Stimulated activated CD4-positive, alpha-beta T cell treated with anti-CD3 and anti-CD28 coated beads, Interleukin-1b, Interleukin-23, amount 100 ng/mL, for 48 hours (primary cell): ENCODE measurements at places on chromosomes 16 and 17.

GRCh38 chr16:27759967-27760788, 210.2 kb downstream of the KATNIP start:
- DNase-seq: no peak

- DNase-seq: no peak
These were observed 18.8 kb downstream of the FOXF1 start for GRCh38 chr16:86529160-86529559.

- DNase-seq: no peak
These were observed 38.7 kb upstream of the AQP8 start for GRCh38 chr16:25177831-25178688.

GRCh38 chr16:799111-799947, 1.2 kb downstream of the GNG13 start:
- DNase-seq: no peak

GRCh38 chr16:53282975-53283946, 151.0 kb upstream of the RBL2 start:
- DNase-seq: no peak

DNA sequence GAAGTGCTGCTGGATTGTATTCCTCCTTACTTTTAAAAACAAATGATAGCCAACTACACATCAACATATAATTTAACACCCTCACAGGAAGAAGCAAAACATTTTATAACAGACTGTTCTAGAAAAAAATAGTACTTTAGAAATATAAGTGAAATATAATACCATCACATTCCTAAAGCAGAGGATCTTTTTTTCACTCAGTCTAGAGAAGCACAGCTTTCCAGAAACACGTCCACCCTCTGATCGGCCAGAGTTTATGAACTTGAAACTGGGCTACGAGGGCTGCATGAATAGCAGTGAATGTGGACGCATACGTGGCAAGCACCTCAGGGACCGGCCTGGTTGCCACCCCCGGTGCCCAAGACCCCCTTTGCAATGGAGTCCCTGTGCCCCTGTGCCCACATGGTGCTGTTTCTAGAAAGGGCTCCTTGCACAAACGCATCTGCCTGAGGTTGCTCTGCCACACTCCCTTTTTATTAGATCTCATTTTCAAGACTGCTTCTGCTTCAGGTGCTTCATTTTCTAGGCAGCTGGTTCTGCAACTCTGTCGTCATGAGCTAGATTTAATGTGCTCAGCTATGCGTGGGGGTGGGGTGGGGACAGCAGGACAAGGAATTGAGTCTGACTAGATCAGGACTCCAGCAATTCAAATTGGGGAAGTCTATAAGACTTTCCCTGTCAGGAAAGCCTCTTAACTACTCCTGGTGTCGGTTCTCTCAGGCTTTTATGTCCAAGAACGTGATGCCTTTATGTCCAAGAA, 29.1 kb upstream of the ERN1 start:
- no peak for DNase-seq

- no peak for DNase-seq
These were observed 6.1 kb upstream of the CCL8 start for GRCh38 chr17:34313164-34313563.

GRCh38 chr17:75642784-75643642, 9.8 kb downstream of the SMIM5 start:
- DNase-seq: no peak

DNA sequence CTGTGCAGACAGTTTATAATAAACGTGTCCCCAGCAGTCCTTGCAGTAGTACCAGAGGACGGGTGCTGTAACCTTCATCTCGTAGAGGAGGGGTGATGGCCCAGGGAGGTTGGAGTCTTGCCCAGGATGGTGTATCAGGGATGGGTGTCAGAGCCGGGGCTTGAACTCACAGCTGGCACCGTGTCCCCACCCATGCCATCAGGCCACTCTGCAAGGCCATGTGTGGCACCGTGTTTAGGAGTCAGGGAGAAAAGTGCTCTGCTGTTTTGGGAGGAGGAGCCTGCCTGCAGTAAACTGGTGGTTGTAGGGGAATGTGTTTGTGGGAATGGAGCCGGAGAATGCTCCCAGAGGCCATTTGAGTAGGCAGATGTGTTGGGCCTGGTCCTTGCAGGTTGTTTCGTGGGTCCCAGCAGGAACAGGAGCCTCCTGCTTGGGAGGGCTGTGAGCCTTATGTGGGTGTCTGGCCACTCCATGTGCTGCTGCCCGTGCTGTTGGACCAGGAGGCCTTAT, 1.7 kb downstream of the ADORA2B start:
- no peak for DNase-seq

GRCh38 chr16:58503166-58503862, 3.4 kb downstream of the NDRG4 start:
- no peak for DNase-seq
